ENCODE measurements at places on chromosomes 11 and 22. TPM values are rescaled to one million over a fixed set of nuclear protein-coding genes. Genes with fewer than 3 reads are reported as not detected.

The CHRM1 gene
- total RNA-seq, result not detected

GRCh38 chr11:64251753-64252002, 348 bp downstream of the PLCB3 start:
- DNase-seq, result no peak

The LRRC75B gene
- 17.5 TPM for total RNA-seq

DNA sequence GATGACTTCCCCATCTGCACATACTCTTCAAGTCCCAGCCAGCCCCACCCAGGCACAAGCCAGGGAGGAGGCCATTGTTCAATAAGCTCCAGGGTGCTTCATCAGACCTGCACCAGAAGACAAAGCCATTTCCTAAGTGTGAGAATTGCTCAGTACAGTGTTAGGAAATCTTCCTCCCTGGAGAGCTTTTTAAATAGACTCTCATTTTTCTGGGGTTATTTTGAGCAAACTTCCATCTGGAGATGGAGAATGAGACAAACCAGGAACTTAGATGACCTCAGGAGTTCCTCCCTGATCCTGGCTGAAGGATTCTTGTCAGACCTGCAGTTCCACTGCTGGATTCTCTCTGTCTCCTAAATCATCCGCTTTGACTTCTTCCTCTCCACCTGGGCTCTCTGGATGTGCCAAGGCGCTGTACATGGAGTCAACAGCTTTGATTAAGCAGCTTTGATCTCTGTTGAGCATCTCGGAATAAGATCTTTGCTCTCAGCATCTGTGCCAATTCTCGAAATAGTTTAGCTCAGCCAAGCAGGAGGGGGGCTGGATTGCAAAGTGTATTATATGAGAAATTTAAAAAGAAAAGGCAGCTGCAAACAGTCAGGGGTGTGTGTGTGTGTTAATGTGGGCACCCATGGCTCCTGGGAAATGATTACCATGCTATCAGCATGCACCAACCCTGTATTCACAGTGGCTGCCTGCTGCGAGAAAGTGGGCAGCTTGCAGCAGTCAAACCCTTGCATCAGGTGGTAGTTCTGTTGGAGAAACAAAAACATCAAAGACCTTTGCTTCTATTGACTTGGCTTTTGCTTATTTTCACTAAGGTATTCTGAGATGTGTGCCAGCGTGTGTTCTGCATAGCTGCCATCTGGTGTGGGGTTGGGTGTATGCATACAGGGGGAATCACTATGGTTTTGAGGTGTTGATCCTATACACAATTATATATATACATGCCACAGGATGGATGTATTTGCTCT, 70.2 kb upstream of the NAV2 start:
- DNase-seq, result no peak

DNA sequence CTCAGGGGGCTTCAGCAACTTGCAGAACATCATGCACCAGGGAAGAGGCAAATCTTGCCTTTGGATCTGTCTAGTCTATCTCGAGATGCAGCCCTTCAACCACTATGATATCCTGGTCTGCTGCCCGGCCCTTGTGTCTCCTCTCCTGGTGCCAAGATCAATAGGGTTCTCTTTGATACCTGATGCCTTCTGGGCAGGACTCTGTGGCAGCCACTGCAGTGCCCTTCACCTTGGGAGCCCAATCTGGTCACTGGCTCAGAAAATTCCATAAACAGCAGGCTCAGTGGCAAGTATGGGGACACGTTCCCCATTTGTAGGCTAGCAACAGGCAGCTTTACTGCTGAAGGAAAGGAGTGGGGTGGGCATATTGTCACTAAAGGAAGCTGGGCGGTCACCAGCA, 23.4 kb downstream of the SYN3 start:
- no peak for DNase-seq

- no peak for DNase-seq
Measured at GRCh38 chr11:36425561-36426081, 84.5 kb downstream of the TRAF6 start.

The IGSF9B gene
- 13.5 TPM for total RNA-seq

The P4HA3 gene
- 0.45 TPM for total RNA-seq

DNA sequence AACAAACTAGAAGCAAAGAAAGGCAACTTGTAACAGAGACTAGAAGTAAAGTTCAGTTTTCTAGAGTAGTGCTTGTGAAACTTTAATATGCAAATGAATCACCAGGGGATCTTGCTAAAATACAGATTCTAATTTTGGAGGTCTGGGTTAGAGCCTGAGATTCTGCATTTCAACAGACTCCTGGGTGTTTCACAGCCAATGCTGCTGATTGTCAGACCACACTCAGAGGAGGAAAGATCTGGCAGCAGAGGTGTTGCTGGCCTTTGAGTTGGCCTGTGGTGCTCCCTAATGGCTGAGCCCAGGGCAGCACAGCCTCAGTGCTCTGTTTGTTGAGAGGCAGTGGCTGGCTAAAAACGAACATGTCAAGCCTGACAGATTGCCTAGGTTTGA, 5.4 kb downstream of the CRY2 start:
- peak; percentile 48 for DNase-seq

GRCh38 chr22:36569999-36570398, 41.0 kb upstream of the EIF3D start:
- DNase-seq, result no peak

GRCh38 chr11:108115500-108116140, 5.7 kb upstream of the ACAT1 start:
- DNase-seq, result peak; percentile 91

The OR2AG2 gene
- total RNA-seq, result not detected

The OR51V1 gene
- not detected for total RNA-seq

The SUSD2 gene
- total RNA-seq, result 4.1 TPM

GRCh38 chr22:27378311-27378800, 423.2 kb downstream of the MN1 start:
- no peak for DNase-seq

DNA sequence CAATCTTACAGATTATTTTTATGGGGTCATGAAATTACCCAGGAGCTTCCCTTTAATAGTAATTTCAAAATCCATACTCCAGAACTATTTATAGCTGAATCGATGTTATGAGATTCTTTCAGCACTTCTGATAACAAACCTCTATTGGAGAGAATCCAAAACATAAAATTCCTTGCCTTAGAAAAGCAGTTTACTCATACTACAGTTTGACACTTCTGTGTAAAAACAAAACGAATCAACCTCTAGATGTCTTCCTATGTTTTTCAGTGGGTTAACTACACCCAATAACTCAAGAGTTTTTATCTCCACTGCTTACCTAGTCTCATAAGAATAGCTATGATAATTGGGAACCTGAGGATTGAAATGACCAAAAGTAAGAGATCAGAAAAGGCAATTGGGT, 35.6 kb downstream of the KIF18A start:
- no peak for DNase-seq

The NXPE4 gene
- total RNA-seq, result not detected

GRCh38 chr11:108551651-108552462, 41.7 kb downstream of the EXPH5 start:
- no peak for DNase-seq

The APOL5 gene
- total RNA-seq, result not detected

DNA sequence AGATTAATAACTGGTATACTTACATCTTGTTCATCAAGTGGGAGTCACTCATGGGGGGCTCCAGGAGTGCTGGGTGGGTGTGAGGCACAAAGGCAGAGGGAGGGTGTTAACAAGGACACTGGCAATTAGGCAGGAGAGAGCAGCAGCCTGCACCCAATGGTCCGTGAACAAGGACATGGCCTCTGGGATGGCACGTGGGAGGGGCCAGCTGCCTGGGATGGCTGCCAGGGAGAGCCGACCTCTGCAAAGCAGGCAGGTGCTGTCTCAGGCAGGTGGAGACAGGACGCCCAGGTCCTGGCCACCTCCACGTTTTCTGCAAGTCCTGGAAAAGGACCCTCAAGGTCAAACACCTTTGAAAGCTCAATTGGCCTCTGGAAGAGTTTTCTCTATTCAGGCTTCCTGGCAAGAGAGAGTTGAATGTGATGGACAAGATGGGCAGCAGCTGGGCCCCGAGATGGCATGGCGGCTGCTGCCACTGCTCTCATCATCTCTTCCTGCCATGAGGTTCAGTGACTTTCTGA, 257.1 kb downstream of the BUD13 start:
- no peak for DNase-seq

DNA sequence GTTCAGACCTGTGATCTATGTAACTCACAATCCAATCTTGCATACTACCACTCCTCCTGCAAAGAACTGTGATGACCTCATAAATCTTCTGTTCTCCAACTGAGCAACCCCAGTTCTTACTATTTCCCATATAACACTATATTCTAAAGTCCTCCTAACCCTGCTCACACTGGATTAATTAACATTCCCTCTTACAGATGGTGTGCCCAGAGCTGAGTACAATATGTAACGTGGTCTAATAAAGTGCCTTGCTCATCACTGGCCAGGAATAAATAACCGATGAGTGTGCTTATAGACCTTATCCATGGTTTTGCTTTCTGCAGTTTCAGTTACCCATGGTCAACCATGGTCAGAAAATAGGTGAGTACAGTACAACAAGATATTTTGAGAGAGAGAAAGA, 28.6 kb downstream of the PRCP start:
- DNase-seq, result no peak

DNA sequence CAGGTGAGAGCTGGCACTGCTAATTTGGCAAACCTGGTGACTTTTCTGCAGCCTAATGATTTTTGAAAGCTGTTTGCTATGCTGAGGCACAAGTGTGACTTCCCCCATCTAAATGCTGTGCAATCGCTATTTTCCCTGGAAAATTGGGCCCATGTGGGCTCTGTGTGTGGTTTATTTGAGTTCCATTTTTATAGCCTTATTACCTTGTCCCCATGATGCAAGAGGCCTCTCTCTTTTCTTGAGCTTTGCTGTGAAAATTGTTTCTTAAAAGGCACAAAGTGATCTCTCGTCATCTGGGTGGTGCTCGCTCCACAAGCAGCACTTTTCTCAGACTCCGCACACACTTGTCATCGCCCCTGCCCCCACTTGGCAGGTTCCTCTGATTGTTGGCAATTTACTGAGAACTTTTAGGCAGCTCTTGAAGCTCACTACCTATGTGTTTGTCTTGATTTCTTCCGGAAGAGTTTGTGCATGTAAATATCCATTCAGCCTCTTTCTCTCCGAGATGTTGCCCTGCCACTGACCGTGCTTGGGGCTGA, 24.9 kb downstream of the BMAL1 start:
- no peak for DNase-seq

DNA sequence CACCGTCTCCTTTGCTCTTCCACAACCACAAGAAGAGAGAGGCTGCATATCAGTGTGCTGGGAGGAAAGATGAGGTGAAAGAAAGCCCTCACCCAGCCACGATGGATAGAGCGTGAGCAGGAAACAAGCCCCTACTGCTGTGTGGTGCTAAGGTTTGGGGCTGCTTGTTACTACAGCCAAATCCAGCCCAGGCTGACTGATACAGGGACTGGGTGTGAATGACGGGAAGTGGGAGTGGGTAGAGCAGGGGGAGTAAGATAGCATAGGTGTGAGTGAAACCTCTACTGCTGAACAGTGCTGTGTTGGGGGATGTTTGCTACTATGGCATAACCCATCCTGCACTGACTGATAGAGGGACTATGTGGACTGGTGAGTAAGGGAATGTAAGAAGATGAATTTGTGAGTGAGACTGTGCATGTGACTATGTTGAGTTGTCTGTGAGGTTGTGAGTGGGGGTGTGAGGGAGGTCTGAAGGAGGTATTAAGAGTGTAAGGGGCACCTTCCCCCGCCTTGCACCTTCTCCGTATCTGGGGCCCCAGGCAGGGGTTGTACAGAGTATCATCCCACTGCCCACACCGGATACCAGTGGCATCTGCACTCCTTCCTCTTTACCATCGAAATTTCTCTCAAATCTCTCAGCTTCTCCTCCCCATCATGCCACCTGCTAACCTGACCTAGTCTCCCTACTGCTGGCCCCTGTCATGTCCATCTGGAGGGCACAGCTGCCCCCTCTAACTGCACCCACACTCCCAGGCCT, 91.5 kb downstream of the MN1 start:
- DNase-seq, result no peak

DNA sequence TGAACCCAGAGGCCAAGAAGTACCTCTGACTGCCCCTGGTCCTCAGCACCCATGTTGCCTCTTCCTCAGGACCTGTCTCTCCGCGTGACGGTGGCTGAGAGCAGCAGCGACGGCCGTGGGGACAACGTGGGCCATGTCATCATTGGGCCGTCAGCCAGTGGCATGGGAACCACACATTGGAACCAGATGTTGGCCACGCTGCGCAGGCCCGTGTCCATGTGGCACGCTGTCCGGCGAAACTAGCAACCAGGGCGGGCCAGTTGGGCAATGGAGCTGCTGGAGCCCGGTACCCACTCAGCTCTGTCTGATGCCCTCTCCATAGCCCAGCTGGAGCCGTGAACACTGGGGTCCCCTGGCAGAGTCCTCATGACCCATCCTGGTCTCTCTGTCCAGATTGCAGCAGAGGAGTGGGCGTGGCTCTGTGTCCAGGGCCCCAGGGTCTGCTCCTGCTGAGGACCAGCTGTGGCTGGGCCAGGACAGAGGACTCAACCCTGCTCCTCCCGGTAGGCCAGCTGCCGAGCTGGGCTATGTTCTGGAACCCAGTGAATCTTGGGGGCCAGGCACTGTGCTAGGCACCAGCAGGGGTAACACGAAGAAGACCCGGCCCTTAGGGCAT, 8.0 kb upstream of the RHOD start:
- no peak for DNase-seq

GRCh38 chr11:123521930-123522329, 91.9 kb downstream of the GRAMD1B start:
- DNase-seq, result no peak

- no peak for DNase-seq
Measured at GRCh38 chr11:44880511-44880910, 70.2 kb downstream of the TP53I11 start.

DNA sequence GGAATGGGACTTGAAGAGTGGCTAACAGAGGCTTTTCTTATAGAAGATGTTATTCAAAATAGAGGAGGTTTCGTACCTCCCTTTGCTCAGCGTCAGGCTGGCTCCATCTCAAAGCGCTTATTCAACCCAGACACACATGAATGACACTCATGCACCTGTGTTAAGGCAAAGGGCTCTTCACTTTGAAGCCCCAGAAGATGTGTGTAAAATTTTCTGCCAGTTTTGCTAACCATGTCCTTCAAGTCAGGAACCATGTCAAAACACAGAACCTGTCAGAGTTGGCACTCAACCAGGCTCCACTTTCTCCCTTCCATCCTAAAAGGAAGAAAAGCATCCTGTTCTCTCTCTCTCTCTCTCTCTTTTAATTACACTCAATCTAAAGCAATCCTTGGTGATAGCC, 352.8 kb upstream of the NARS2 start:
- DNase-seq, result no peak

The ZDHHC5 gene
- total RNA-seq, result 45.4 TPM

DNA sequence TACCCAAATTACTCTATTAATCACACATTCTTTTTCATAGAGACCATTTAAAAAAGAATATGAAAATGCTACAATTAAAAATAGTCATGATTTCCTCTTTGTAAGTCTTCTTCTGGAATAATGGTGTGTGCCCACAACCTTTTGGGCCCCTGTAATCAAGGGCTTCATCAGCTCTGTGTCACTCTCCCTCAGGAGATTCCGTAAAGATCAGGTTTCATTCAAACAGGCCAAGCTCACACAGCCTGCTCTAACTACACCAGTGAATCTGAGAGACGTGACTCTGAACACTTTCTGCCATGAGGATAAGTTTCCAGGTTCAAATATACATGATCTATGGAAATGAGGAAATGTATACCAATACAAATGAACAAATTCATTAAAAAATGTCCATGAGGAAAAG, 9.5 kb downstream of the DRICH1 start:
- DNase-seq, result no peak
